Effector memory CD4-positive, alpha-beta T cell (primary cell): ENCODE measurements at places on chromosomes 1 and 21.

- DNase-seq: no peak
Measured at GRCh38 chr21:45279446-45280177, 8.1 kb downstream of the POFUT2 start.

GRCh38 chr21:38472412-38473108 lies 25.7 kb downstream of the ERG start:
- no peak for DNase-seq

DNA sequence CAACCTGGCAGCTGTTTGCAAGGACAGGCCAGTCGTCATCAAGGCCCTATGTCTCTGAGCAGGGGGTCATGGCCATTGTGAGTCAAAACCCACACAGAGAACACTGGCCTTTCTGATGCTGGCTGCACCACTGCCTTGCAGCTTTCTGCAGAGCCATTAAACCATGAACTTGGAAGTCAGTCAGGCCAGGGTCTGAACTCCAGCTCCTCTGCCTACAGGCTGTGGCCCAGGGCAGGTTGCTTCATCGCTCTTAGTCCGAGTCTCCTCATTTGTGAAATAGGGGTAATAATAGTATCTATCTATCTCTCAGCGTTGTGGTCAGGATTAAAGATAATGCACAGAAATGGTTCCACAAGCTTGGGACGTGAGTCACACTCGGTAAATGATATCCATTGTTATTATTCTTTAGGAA lies 35.8 kb upstream of the HIVEP3 start:
- no peak for DNase-seq

DNA sequence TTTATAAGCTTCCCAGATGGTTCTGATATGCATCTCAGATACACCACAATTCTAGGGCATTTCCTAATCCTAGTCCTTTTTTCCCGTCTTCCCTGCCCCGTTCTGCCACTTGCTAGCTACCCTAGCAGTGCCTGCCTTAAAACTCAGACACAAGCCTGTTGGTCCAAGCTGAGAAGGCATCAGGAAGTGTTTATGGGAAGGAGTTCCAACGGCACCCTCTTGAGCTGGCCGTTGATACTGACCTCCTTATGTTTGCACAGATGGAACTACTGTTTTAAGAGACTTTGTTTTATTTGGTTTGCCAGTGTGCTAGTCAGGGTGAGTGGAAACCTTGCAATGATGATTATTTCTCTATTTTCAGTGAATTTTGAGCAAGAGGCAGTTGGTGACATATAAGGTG lies 67.2 kb downstream of the UCK2 start:
- no peak for DNase-seq

DNA sequence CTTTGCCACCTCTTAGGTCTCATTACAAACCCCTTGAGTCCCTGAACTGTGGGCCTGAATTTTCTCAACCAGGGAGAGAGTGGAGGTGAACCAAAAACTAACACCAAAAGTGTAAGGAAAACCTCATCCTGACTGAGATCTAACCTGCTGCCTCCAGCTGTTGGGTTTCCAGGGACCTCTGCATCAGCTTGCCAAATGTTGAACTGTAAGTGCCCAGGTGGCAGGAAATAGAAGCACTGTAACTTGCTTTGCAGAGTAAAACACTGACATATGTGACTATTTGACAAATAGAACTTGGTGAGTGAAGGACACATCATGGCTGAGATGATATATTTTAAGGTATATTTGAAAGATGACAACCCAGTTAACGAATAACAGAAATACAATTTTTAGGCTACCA lies 48.4 kb upstream of the NR5A2 start:
- DNase-seq: no peak

GRCh38 chr1:221987860-221988520 lies 246.1 kb upstream of the DUSP10 start:
- DNase-seq: no peak

GRCh38 chr1:218069180-218069579 lies 215.9 kb upstream of the RRP15 start:
- no peak for DNase-seq

GRCh38 chr1:119895102-119895501 lies 1.2 kb downstream of the ADAM30 start:
- no peak for DNase-seq

DNA sequence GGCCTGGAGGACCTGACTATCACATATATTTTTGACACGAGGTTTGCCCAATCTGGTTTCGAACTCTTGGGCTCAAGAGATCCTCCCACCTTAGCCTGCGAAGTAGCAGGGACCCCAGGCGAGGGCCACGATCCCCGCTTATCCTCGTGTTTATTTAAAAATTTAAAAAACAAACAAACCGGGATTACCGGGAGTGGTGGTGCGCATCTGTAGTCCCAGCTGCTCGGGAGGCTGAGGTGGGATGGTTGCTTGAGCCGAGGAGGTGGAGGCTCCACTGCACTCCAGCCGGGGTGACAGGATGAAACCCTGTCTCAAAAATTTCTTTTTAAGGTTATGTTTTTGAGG lies 452 bp upstream of the EXOSC10 start:
- DNase-seq: no peak

- DNase-seq: no peak
Measured at GRCh38 chr1:220407191-220407590, 120.7 kb upstream of the MARK1 start.
